Neuronal stem cell (in vitro differentiated cells): ENCODE measurements at places on chromosomes 12 and 14.

GRCh38 chr12:121217063-121217462 is 7.1 kb downstream of the P2RX4 start:
- no peak for DNase-seq

DNA sequence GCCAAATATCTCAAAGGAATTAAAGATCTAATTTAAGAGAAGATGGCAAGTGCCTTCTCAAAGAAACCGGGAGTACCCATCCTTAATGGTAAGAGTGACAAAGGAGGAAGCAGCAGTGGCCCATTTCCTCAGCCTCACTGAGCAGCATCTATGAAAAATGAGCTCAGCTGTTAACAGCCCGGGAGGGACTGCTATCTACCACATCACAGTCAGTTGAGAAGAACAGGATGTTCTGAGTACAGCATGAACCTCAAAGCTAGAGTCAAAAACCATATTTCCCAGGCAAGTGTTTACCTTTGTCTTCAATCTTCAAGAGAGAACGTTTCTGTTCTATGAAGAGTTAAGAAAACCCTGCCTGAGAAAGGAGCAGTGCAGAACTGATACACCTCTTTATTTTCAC is 115.0 kb downstream of the BTG1 start:
- DNase-seq, result no peak

GRCh38 chr12:2959505-2960389 is 550 bp downstream of the TEAD4 start:
- DNase-seq, result peak; percentile 48

DNA sequence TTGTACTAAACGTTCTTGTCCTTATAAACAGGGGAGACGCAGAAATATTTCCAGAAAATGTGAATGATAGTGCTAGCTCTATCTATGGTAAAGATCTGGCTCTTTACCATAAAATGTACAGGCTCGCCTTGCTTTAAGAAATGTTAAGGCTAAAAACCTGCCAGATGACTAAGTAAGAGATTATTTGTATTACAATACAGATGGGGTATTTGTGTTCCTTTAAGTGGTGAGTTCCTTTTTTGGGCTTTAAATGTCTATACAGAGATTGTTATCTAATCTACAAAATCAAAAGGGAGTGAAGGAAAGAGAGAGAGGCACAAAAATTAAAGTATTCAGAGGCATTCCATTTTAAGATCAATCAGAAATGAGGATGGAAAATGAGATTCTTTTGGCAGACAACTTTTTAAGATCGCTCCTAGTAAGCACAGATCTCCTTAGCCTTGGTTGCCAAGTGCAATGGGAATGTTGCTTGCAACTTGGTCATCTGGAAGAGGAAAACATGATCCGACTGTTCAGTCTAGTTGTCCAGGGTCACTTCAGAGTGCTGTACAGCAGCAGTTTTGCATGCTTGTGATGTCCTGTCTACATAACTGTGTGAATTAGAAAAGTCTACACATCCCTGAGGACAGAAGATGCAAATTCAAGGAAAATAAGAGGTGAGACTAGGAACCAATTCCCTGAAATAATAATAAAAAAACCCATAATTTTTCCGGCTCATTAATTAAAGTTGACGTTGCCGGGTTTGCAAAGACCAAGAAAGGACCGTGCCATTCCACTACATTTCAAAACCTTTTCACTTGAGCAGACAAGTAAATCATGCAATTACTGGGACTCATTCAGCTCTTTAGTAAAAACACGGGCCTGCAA is 380.8 kb downstream of the EGLN3 start:
- no peak for DNase-seq

- DNase-seq, result no peak
Observed at GRCh38 chr12:52789637-52790426, 6.1 kb downstream of the KRT3 start.
